ENCODE measurements at places on chromosomes 16 and 17.

- no peak for DNase-seq
Observed at GRCh38 chr17:38569701-38570512, 35.8 kb downstream of the SRCIN1 start.

DNA sequence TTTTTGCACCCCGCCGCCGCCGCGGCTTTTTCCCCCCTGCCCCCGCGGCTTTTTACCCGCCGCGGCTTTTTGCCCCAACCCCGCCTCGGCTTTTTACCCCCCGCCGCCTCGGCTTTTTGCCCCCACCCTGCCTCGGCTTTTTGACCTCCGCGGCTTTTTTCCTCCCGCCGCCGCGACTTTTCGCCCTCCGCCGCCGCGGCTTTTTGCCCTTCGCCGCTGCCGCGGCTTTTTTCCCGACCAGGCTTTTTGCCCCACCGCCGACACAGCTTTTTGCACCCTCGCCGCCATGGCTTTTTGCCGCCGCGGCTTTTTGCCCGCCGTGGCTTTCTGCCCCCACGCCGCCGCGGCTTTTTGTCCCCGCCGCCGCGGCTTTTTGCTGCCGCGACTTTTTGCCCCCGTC lies 137.0 kb upstream of the TP53TG3D start:
- no peak for DNase-seq

- no peak for DNase-seq
Observed at GRCh38 chr17:75459590-75460267, 3.3 kb downstream of the TMEM94 start.

DNA sequence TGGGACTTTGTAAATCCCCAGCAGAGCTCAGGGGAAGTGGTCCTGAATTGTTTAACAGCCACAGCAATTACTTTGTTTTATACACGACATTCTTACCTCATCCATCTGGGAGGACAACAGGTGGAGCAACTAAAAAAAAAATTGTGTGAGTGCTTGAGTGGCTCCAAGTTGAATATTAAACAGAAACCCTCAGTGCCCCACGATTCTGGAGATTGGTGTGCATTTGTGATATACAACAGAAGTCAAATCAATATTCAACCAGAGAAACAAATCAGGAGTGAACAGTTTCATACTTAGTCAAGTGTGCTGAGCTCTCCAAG lies 204.8 kb downstream of the HAPSTR1 start:
- no peak for DNase-seq

- no peak for DNase-seq
Observed at GRCh38 chr17:37480427-37480826, 9.3 kb upstream of the DUSP14 start.

- DNase-seq: no peak
Observed at GRCh38 chr16:30901201-30902028, 5.0 kb downstream of the CTF1 start.

DNA sequence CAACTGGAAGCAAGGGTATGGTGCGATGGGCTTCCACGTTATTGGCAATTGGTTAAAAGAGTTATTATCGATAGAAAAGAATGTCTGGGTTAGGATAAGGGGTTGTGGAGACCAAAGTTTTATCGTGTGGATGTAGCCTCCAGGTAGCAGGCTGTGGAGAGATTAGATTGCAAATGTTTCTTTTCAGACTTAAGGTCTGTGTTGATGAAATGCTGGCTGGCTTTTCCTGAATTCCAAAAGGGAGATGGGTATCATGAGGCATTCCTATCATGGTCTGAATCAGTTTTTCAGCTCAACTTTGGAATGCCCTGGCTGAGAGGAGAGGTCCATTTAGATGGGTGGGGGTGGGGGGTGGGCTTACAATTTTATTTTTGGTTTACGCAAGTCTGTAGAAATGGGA lies 395.0 kb upstream of the RBFOX1 start:
- DNase-seq: no peak

DNA sequence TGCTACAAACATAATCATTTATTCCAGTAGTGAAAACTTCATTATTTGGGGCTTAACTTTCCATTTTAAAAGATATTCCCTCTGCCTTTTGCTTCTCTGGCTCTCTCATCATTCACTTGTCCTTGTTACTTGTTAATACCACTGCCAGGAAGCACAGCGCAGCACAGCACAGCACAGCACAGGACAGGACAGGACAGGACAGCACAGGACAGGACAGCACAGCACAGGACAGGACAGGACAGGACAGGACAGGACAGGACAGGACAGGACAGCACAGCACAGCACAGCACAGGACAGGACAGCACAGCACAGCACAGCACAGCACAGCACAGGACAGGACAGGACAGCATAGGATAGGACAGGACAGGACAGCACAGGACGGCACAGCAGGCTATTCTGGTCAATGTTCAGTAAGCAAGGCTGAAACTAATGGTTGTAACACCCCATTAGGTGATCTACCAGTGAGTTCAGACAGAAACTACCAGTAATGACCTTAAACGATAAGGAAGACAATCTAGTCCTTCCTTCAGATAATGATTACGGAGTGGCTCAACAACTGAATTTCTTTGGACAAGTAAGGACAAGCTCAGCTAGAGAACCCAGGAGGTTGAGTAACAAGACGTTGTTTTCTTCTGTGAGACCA lies 31.9 kb downstream of the COG1 start:
- DNase-seq: no peak

DNA sequence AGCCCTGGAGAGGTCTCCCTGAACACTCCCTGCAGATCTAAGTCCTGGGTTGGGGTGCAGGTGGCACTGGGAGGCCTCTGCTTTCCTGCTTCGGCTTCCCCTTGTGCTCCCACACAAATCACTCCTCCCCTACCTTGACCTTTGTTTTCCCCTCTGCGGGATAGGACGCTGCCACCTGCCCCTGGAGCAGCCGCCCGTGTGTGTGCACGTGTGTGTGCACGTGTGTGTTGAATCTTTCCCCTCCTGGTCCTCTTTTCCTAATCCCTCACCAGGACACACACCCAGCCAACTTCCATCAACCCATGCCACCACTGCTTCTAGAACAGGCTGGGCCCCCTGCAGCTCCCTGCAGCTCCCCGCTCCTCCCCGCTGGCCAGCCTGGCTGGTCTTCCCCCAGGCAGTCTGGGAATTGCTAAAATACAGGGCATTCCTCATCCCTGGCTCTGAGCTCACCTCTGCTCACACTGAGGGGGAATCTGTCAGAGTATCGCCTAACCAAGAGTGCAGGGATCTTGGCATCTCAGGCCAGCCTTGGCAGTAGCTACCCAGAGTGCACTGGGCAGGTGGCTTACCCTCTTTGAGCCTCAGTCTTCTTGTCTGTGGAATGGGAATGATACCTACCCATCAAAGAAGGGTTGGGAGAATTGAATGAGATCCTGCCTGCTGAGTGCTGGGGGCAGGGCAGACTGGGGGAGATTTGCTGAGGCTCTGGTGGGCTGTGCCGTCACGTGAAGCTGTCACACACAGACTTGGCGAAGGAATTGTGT lies 198.5 kb downstream of the NTN1 start:
- DNase-seq: no peak

GRCh38 chr17:56694825-56695224 lies 101.3 kb downstream of the NOG start:
- no peak for DNase-seq

DNA sequence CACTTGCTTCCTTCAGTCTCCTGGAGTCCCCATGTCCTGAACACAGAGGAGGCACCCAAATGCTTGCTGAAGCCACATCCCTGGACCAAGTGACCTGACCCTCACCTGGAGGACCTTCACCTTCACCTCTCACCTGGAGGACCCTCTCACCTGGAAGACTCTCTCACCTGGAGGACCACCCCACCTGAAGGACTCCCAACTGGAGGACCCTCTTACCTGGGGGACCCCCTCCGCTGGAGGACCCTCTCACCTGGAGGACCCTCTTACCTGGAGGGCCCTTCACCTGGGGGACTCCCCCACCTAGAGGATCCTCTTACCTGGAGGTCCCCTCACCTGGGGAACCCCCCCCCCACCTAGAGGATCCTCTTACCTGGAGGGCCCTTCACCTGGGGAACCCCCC lies 573 bp upstream of the CDK10 start:
- DNase-seq: no peak

- DNase-seq: no peak
Observed at GRCh38 chr17:50710025-50710424, 2.3 kb upstream of the ANKRD40 start.

DNA sequence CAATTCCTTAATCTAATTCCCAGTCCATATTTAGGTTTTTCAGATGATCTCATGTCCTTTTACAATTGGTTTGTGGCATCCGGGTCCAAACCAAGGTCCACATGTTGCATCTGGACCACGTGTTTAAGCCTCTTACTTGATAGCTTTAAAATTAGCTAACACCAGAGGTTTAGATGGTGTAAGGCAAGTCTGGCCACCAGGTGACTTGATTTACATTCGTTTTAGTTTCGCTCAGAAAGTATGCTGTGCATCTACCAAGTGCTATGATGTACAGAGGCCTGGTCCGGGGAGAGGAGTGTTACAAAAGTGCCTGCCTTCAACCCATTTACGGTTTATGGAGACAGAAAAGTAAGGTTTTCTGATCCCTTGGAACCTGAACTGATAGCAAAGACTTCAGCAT lies 878 bp upstream of the DNAJA2 start:
- DNase-seq: no peak

DNA sequence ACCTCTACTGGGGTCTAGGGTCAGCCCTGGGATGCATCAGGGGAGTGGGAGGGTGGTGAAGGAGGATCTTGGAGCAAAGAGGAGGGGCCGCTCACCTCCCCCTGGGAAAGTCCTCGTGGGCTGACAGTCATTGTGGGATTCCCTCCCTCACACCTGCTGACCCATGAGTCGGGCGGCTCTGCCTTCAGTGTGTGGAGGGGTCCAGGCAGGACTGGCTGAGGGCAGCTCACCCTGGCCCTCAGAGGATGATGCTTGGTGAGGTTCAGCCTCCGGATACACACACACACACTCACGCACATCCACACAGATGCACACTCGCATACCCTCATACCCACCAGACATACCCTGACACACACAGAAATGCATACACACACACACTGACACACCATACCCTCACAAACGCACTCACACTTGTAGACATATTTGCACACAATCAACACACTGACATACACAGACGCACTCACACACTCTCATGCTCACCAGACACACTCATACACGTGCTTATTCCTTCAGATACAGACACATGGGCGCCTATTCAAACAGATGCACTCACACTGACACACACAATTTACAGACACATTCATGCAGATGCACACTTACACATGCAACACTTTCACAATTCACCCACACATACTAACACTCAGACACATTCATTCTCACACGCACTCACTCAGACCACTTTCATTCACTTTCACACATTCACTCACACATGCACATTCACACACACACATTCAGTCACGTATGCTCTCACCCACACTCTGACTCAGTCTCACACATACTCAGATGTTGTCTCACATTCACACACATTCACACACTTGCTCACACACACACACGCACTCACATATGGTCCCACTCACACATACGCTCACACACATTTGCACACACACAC lies 105.1 kb upstream of the RPL38 start:
- DNase-seq: no peak
